Activated T-cell treated with anti-CD3 and anti-CD28 coated beads for 24 hours (primary cell): ENCODE measurements at places on chromosomes 11 and 22.
A peak's percentile ranks its signal among the peaks of the same experiment; 100 is the strongest.

GRCh38 chr11:112785719-112786118 lies 175.5 kb upstream of the NCAM1 start:
- DNase-seq: no peak

DNA sequence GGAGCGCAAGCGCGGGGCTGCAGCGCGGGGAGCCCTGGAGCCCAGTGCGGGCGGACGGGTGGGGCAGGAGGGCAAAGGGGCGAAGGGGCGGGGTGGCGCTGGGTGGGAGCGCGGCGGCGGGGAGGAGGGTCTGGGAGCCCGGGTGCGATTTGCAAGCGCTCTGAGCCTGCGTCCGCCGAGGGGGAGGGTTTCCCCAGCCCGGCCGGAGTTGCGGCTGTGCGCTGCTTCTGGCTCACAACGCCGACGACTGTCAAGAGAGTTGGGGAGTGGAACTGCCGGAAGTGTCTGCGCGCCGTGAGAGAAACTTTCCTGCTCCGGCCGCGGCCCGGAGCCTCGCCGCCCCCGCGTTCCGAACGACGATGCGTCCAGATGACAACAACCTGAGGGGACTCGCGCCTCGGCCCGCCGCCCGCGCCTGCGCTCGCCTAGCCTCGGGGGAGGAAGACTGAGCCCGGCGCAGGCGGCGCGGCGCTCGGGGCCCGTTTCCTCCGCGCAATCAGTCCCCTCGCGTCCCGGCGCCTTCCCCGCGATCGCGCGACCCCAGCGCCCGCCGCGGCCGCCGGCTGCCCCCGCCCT lies at the start of gene ARHGAP42:
TSS of gene ARHGAP42 (plus strand) at position 235 of the 576 bp plus-strand sequence. CDS start 391 bp downstream, outside the sequence.
- peak; percentile 2 for DNase-seq

DNA sequence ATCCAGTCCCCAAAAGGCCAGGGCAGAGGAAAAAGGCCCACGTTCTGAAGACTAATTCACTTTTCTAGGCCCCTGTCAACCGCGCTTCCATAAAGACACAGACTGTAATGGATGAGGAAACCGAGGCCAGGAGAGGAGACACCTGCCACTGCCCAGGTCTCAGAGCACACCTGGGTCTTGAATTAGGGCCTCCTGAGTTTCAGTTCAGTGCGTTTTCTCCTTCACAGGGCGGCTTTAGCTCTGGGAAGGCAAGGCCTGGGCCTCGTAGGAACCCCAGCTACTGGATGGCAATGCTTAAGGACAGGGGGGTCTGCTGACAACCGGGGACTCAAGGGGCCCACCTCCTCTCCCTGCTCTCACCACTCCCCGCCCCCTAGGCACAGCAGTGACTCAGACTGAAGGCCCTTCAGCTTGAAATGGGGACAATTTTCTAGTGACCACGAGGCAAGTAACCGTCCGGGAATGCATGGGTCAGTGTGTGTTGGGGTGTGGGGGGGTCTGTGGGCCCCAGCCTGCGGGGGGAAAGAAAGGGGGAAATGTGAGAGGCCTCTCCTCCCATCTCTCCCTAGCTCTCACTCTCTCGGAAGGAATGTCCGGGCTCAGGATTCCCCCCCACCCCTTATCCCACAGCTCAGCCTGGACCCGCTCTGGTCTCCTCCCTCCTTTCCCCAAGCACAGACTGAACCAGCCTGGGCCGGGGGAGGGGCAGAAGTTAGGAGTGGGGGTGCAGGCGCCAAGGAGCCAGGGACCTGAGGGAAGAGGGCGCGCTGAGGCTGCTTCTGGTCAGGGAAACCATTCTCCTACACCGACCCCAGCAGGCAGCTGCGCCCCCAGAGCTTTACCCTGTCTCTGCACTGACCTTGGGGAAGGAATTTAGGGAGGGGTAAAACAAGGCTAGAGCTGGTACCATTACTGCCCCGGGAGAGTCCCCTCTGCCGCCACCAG lies 17.2 kb downstream of the CREB3L1 start:
- DNase-seq: no peak

GRCh38 chr11:413120-414081 lies 1.4 kb downstream of the SIGIRR start:
- DNase-seq: no peak

DNA sequence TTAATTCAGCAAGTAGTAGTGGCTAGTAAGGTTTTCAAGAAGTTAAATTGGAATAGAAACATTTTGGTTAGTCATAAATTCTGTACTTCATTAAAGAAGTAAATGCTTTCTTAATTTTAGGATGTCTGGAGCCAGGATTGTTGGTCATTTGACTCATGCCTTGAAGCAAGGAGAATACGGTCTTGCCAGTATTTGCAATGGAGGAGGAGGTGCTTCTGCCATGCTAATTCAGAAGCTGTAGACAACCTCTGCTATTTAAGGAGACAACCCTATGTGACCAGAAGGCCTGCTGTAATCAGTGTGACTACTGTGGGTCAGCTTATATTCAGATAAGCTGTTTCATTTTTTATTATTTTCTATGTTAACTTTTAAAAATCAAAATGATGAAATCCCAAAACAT lies 25.8 kb downstream of the ACAT1 start:
- no peak for DNase-seq

DNA sequence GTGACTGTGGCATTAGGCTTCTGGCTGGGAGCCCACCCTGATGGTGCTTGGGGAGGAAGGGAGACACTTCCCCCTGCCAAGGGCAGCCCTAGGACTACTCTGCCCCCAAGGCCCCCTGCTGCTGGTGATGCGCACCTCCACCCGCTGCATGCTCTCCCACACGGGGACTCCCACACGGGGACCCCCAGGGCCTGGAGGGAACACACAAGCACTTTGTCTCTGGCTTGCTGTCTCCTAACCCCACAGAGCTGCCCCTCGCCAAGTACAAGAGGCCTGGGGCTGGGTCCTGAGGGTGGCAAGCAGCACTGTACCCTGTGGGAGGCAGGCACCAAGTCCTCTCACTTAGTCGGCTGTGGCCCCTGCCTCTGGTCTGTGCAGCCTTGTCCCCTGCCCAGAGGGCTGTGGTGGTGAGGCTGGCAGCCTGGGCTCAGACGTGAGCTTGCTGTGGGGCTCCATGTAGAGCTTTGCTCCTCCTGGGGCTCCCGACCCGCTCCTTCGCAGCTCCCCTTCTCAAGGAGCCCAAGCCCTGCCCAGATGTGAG lies 7.9 kb downstream of the LRRC75B start:
- no peak for DNase-seq

- no peak for DNase-seq
These were observed 36.5 kb upstream of the CSNK1E start for GRCh38 chr22:38353701-38354100.

DNA sequence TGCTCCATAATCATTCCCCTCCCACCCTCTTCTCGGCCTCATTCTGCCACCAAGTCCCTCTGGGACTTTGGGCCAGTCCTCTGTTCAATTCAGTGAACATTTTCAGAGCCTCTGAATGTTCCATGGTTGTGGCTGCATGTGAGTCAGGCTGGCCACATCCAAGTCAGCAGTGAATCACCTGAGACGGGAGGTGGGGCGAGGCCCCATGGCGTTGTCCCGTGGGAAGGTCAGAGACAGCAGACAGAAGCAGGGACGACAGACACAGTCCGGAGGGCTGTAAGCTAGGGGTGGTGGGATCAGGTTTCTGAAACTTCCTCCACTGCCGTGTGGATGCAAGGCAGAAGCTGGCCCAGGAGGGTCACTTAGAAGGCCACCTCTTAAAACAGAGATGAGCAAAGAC lies 324.8 kb downstream of the MN1 start:
- DNase-seq: no peak

DNA sequence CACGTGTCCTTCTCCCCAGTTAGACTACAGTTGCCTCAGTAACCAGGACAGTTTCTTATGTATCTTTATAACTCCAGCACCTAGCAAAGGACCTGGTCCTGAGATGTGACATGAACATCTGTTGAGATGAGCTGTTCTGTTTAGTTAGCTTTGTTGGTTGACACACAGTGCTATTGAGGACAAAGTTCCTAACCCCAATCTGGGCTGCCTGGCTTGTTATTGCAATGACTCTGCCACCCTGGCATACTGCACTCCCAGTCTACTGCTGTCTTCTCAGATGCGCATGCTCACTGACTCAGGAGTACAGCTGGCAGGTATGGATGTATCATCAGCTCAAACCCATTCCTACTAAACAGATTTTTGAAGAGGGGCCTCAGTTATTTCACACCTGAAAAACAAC lies 7.4 kb downstream of the DESI1 start:
- no peak for DNase-seq

- DNase-seq: no peak
These were observed 3.4 kb upstream of the UCP3 start for GRCh38 chr11:74012074-74012809.

- DNase-seq: no peak
These were observed 4.7 kb upstream of the POLD4 start for GRCh38 chr11:67357831-67358670.

DNA sequence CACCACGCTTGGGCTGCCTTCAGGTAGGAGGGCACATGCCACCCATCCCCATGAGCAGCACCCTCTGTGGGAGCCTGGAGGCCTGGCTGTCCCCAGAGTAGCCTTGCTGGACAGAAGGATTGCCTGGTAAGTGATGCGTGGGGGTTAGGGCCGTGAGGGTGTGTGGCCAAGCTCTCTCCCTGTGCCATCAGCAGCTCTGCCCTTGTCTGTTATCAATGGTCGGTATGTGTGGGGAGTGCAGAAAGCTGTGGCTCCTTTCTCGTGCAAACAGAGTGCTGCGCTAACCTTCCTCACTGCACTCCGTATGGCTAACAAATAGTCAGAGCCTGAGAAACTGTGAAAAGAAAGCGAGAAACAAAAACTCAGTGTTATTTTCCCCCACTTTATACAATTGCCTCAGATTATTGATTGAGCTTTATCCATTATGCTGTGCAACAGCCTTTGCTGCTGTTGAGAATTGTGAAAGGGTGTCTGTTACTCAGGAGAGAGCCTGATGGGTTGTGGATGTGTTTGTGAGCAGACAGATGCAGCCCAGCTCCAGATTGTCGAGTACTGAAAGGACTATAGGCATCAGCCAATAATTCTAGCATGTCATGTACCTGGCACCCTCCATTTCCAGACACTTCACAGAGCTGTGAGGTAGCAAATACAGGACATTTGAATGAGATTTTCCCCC lies 432.2 kb downstream of the NTM start:
- no peak for DNase-seq

DNA sequence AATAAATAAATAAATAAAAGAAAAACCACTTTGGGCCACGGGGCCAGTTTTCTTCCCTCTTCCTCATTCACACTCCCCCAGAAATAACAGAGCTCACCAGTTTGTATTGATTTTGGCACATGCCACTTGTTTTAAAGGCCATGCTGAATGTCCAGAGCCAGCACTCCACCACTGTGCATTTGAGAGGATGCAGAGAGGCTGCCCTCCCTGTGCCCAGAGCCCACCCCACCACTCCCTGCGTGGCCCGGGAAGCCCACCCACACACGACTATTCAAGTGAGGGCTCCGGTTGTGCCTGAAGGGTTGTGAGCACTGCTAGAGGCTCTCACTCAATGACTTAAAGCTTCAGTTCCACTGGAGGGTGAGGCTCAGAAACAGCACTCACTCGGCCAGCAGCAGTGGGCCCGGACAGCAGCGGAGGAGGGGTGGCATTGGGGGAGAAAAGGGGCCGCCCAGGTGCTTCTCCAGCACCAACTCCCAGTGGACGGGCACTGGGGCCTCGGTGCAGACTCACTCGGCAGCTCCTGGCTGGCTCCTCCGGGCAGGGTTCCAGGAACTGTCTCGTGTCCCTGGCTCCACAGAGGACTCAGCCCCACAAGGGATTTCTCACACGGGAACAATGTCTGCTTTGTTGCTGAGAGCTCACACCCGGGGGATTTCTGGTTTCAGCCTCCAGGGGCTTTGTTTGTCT lies 112.7 kb downstream of the SHANK2 start:
- no peak for DNase-seq

- DNase-seq: no peak
These were observed 15.1 kb upstream of the CAPRIN1 start for GRCh38 chr11:34036456-34036855.

DNA sequence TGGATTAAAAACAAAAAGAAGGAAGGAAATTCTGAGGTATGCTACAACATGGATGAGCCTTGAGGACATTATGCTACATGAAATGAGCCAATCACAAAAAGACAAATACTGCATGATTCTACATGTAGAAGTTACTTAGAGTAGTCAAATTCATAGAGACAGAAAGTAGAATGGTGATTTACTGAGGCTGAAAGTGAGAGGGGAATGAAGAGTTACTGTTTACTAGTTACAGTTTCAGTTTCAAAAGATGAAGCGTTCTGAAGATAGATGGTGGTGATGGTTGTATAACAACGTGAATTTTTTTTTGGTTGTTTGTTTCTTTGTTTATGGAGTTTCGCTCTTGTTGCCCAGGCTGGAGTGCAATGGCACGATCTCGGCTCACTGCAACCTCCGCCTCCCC lies 9.5 kb downstream of the OR5P2 start:
- no peak for DNase-seq

- no peak for DNase-seq
These were observed 4.0 kb downstream of the AP5B1 start for GRCh38 chr11:65776710-65777141.

DNA sequence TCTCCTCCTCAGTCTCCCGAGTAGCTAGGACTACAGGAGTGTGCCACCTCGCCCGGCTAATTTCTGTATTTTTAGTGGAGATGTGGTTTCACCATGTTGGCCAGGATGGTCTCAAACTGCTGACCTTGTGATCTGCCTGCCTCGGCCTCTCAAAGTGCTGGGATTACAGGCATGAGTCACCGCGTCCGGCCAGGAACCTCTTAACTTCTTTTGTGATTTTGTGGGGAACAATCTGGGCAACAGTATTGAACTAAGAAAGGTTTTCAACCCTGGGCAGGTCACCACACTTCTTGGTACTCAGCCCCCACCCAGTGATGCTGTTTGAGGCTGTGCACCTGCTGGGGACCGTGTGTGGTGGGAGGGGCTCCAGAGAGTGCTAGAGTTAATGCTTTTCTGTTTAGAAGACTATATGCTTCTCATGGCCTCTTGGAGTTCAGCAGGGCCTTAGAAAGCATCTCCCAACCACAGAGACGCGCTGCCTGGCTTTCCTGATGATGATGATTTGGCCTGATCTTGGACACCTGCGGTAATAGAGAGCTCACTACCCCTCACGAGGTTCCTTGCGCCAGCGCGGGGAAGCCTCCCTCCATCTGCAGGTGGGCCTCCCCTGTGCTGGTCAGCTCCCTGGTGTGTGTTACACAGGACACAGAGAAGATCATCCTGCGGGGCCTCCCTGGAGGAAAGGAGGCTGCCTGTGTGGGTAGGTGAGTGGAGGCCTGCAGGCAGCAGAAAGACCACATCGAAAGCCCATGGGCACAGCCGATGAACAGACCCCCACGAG lies 1.2 kb downstream of the DENND6B start:
- DNase-seq: no peak

DNA sequence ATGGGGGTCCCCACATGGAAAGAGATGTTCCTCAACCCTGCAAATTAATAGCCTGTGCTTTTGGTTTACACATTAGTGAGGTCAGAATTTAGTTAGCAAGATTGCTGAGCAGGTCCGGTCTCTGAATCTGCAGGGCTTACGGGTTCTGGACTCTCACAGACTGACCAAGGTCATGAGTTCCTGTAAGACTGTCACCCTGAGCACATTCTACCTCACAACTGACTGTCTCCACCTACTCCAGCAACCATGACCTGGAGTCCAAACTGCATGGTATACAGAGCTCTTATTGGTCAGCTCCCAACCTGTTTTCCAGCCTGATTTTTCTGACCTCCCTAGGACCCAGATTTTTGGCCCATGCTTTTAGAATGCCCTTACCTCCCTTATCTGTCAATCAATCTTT lies 28.2 kb downstream of the DKK3 start:
- no peak for DNase-seq
